NCI-H526 treated with DMSO at 0.1 percent for 48 hours (cell line): ENCODE measurements at places on chromosomes 7 and 10.

GRCh38 chr10:10977978-10978377 is 39.7 kb upstream of the CELF2 start:
- no peak for DNase-seq

- DNase-seq: no peak
Observed at GRCh38 chr10:128687408-128687807, 561.2 kb upstream of the MKI67 start.

GRCh38 chr10:126521399-126521798 is 133.1 kb upstream of the ADAM12 start:
- DNase-seq: no peak

- DNase-seq: no peak
Observed at GRCh38 chr10:124977648-124978375, 35.9 kb downstream of the ZRANB1 start.

DNA sequence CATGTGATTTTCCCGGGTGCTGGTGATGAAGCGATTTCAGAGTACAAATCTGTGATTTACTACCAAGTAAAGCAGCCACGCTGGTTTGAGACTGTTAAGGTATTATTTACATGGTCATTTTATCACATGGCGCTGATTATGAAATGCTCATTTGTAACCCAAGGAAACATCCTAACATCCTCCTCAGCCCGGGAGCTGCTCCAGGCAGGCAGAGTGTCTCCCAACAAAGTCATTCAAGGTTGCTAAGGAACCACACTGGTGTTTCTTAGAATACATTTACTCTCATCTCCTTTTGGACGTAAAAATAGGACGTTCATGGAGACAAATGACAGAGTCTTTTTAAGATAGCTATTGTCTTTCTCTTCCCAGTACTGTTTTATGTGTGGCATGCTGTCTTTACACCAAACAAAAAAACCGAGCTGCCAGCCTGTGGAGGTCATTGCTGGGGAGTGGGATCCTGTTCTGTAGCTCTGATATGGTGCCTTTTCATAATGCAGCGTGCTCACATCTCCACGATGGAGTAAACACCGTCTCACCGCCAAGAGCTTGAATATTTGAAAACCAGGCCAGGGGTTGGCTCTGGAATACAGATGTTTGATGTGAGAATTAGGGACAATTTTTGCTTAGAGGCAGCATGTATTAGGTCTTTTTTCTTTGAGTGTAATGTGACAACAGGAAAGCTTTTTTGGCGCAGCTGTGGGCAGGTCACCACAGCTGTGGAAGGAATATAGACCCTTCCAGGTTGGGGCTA is 119.6 kb downstream of the DOCK1 start:
- DNase-seq: no peak

- no peak for DNase-seq
Observed at GRCh38 chr7:89335490-89335889, 540.0 kb upstream of the TEX47 start.

DNA sequence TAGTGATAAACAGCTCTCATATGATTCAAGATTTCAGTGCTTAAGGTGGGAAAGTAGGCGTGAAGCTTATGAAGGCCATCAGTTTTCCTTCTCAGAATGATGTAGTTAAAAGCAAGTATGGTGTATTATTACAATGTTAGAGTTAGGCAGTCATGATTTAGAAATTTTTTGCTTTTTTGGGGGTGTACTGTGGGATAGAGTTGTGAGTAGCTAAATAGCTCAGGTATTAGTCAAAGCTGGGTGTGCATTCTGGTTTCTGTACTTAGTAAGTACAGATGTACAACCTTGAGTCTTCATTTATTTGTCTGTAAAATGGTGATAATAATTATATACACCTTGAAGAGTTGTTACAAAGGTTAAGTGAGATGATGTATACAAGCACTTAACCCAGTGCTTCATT is 52.2 kb downstream of the R3HCC1L start:
- DNase-seq: no peak

GRCh38 chr7:35617041-35617440 is 77.9 kb downstream of the HERPUD2 start:
- no peak for DNase-seq

DNA sequence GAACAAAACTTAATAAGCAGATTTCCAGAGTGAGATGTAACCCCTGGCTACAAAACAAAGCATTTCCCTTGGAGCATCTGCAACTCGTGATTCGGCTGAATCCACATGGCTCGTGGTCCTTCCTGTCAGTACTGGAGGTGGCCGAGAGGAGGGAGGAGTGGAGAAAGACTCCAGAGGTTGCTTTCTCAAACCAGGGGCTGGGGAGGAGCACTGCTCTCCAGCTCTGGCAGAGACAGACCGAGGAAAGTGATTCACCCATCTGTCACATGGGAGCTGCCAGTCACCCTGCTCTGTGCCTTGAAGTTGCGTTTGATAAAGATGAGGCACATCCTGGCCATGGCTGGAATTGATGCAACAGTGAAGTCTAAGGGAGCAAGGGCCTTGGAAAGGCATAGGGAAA is 72.7 kb downstream of the COL13A1 start:
- DNase-seq: no peak

GRCh38 chr10:116720668-116721546 is 21.5 kb downstream of the HSPA12A start:
- no peak for DNase-seq

GRCh38 chr10:31896968-31897384 is 31.7 kb downstream of the ARHGAP12 start:
- no peak for DNase-seq

DNA sequence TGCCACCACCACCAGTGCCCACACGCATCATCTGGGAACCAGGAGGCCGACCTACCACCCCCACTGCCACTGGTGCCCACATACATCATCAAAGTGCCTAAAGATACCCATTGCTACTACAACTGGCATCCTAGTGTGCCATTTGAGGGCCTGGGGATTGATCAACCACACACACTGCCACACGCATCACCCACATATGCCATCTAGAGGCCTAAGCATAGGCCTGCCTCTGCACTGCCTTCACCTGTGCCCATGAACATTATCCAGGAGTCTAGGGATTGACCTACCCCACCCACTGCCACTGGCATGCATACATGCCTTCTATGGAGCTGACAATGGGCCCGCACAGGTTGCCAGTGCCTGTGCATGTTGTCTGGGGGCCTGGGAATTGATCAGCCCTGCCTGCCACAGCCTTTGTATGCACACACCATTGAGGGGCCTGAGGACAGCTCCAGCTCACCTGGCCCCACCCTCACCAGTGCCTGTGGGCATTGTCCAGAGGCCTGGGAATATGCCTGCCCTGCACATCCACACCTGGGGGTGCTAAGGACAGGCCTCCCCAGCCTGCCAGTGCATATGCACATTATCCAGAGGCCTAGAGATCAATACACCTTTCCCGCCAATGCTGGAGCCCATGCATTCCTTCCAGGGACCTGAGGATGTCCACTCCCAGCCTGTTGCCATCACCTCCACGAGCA is 64.3 kb upstream of the TRIL start:
- no peak for DNase-seq

- DNase-seq: no peak
Observed at GRCh38 chr7:297611-298374, 7.8 kb downstream of the FOXL3 start.

DNA sequence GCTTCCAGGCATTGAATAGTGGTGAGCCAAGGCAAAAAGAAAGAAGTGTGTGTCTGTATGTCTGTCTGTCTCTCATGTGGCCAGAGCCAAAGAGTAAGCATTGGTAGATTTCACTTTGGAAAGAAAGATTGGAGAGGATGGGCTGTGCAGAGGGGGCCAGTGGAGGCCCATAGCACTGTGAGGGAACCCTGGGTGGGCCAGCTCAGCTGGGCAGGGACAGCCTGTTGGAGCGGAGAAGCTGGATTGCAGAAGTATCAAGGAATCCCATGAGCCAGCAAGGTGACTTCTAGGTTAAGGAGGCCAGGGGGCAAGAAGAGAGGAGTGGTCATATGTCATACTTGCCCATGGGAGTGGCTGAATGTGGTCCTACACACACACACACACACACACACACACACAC is 1.5 kb upstream of the GRID1 start:
- no peak for DNase-seq

DNA sequence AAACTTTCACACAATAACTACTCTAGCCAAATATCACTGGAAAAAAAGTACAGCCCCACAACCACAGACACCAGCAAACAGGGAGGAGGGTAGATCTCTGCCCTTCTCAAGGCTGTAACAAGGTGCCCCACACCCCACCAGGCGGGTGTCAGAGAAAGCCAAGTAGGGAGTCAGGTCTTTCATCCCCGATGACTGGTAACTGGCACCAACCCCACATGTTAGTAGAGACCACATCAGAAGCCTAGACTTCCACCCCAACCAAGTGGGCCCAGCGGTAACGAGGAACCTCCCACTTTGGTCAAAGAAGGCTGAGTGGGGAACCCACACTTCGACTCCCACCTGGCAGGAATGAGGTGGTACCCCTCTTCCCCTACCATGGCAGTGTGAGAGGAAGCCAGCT is 16.4 kb upstream of the RUFY2 start:
- no peak for DNase-seq

- DNase-seq: no peak
Observed at GRCh38 chr10:133420028-133420427, 4.4 kb downstream of the SPRN start.

DNA sequence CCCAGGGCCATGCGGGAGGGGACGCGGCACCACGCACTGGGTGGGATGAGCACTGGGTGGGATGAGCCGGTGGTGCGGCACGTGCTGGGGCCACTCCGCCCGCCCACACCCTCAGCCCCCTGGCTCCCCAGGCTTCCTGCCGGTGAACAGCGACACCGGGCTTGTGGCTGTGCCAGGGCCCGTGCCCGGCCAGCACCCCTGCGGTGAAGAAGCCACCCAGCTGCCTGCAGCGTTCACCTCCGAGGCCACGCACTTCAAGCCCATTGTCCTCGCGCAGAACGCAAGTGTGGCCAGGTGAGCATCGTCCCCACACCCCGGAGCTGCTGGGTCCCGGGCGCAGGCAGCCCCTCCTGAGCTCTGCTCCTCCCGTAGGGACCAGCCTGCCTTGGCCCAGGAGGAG is 31.8 kb upstream of the UTF1 start:
- DNase-seq: no peak

DNA sequence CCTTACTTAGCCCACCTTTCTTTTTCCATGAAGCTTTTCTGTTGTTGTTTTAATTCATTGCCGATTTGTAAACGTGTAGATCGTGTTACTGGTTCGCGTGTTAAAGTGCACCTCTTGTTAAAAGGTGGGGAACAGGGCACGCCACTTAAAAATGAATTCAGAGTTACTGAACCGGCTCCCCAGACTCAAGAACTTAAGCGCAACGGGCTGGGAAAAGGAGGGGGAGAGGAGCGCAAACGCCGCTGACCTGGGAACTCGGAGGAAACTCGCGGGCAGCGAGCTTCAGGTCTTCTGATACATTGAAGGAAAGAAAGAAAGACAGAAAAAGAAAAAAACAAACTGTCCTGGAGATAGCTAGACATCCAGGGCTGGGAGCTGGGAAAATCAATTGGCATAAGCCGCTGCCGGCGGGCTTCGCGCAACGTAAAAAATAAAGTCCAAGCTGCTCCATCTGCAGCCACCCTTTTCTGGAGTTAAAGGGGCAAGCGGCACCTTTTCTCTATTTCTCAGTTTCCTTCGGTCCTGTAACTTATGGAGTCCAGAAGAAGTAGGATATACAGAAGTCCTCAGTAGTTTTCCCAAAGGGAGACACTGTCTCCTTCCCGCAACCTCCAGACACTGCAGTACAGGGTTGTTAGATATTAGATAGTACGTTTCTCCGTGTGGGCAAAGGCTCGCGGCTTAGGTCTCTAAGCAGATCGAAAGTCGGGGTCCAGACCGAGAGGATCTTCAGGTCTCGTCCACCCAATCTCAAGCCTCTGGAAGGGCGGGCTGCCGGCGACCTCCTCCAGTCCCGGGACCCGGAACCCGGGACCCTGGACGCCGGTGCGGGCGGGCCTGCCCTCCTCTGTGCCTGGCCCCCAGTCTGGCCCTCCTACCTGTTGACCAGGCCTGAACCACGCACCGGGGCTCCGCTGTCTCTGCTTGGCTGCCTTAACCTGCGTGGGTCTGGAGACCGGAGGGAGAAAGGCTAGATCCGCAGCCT is 1.8 kb upstream of the DLX6 start:
- DNase-seq: peak; percentile 31

- no peak for DNase-seq
Observed at GRCh38 chr7:75688200-75689136, 50.3 kb downstream of the HIP1 start.

GRCh38 chr10:34297541-34298345 is 517.4 kb downstream of the PARD3 start:
- DNase-seq: no peak

DNA sequence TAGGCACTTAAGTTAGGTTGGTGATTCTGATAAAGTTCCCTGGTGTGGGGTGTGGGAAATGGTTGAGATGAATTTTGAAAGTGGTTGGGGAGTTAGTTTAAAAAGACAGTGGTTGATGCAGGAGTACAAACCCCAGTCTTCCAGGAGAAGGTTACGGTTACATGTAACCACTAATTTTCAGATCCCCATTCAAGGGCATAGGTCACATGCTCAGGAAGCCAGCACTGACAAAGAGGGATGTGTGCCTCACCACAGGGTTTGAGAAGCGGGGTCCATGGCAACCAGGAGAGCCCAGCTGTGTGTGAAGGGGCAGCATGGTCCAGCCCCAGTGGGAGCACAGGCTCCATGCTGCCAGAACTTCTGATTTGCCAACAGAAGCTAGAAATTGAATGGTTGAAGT is 144.2 kb downstream of the MDFIC start:
- DNase-seq: no peak

DNA sequence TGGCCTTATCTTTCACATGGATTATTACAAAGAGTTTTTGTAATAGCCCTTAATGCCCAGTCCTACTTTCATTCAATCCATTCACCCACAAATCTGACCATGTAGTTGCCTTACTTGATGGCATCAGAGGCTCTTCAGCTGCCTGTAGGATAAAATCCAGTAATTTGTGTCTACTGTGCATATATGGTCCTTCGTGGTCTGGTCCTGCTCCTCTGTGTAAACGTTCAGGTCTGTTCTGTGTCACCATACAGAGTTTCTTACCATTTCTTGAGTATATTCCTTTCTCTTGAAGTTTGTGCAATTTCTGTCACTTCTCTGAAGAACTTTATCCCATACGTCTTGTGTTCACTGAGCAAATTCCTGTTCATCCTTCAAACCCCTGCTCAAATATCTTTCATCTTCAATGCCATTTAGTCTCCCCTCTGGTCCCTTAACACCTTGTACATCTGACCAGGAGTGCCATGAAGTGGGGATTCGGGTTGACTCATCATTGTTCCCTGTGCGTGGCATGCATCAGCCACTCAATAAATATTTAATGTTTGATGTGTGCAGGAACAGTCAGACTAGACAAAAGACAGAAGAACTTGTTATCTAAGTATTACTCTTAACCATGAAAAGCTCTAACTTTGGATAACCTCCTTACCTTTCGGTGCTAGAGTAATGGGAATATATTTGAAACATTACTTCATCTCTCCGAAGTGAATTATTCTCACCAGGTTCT is 98.6 kb upstream of the RPA3 start:
- DNase-seq: no peak
